Activated naive CD4-positive, alpha-beta T cell (primary cell): ENCODE measurements at places on chromosomes 6 and 20.

GRCh38 chr6:125752773-125753172 lies 3.3 kb downstream of the HEY2 start:
- no peak for DNase-seq

DNA sequence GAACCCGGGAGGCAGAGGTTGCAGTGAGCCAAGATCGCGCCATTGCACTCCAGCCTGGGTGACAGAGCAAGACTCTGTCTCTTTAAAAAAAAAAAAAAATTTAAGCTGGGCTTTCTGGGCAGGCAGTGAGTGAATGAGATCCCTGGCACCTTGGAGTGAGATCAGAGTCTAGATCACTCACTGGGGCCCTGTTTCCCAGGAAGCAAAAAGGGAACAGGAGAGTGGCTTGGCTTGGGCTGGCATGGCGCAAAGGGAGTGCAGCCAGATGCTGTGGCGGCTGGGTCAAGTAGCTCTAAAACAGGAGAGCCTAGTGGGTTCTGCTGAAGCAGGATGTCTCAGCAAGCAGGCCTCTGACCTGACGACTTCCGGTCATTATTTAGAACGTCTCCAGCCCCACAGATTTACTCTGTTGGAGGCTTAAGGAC lies 10.4 kb downstream of the PLCG1 start:
- no peak for DNase-seq

- DNase-seq, result no peak
Observed at GRCh38 chr6:142399739-142400138, 97.9 kb downstream of the ADGRG6 start.

DNA sequence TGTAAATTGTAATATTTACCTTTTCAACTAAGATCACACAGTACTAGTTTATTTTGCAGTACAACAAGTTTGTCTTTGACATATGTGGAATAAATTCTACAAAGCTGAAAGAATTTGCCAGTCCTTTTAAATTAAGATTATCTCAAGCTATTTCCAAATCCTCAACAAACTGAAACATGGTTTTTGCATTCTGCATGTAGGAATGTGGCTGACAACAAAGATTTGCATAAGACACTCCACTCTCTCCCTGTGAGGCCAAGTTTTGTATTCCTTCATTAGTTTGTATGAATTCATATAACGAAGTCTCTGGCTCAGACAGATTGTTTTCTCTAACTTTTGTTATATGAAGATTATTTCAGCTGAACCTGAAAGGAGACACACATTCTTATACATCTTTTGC lies 124.1 kb upstream of the THEMIS start:
- DNase-seq, result no peak
